ENCODE measurements at places on chromosomes 7 and 10.

DNA sequence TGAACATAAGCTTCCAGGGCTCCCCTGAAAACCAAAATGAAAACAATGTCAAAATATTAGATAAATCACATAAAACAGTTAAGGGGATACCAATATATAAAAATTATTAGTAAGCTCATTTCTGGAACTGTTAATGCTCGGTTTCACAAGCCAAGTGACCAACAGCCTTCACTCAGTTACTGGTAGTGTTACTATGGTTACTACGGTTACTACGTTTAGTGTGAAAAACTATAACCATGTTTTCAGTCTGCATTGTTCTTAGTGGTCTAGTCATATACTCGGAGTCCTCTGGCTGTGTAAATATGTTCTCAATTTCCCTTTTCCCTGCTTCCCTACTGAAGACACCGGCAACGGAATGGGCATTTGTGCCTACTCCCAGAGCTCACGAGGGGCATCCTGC, 34.8 kb downstream of the HBP1 start:
- no peak for DNase-seq

GRCh38 chr7:107474104-107474521, 4.3 kb downstream of the GPR22 start:
- no peak for DNase-seq

DNA sequence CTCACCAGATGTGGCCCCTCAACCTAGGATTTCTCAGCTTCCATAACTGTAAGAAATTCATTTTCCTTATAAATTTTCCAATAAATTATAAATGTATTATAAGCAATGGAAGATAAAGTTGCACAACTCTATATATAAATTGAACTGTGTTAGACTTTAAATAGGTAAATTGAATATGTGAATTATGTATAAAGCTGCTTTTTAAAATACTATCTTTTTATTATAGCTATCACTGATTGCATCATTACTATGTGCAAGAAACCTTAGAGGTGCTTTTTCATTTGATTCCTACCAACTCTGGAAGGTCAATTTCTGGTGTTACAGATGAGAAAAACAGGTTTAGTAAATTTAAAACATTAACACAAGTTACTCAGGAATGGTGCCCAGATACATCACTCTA, 8.4 kb downstream of the MTERF1 start:
- DNase-seq = no peak

GRCh38 chr10:79409726-79410085, 35.7 kb downstream of the ZCCHC24 start:
- no peak for DNase-seq

GRCh38 chr7:42548816-42549611, 312.0 kb upstream of the GLI3 start:
- no peak for DNase-seq

DNA sequence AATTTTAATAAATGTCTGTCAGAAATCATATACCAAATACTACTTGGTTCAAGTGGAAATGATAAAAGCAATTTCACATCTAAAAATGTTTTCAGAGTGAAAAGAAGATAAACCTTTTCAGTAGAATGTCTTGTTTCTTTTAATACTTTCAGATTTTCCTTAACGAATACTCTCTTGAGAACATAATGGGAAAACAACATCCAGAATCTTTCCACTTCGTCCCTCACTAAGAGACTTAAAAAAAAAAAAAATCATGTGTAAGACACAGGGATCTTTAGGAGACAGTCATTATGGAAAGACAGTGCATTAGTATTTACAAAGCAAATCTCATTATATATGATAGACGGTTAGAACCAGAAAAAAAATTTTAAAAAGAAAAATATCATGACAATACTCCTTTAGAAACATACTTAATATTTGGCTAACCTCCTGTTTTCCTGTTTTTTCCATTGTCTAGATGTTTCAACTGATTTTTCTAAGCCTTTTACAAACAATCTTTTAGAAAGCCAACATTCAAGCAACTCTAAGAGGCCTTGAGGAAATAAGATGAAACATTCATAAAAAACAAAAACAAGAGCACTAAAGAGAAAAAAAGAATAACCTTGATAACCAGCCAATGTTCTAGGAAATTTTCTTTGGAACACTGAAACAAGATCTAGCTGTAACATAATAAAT, 339.9 kb upstream of the LRRN3 start:
- no peak for DNase-seq

GRCh38 chr7:106524690-106525059, 136.3 kb downstream of the CCDC71L start:
- DNase-seq = no peak

DNA sequence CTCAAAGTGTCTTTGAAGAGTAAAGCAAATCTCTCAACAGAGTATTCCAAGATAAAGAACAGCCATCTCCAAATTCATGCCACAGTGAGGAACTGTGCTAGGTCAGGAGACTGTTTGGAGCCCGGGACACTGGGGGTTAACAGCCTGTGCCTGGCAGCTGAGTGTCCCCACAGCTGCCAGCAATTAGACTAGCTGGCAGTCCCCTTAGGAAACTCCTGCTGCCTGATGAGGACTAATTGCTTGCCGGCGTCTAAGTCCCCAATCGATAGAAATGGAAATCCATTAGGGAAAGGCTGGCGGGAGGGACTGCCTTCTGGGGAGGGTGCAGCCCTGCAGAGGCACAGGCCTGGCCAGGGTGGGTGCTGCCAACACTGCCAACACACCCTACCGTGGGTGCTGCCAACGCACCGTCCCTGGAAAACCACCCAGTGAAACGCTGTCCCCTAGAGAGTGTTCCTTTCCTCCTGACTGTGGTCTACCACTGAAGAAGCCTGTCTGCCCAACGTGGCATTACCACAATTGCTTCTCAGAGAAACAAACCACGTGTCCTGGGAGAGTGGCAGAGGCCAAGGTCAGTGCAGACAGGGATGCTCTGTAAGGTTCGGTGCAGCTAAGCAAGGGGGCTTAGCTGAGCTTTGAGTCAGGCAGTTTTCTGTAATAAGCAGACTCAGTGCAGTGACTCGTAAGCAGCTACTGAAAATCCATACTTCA, 60.8 kb downstream of the XRCC2 start:
- DNase-seq = no peak

DNA sequence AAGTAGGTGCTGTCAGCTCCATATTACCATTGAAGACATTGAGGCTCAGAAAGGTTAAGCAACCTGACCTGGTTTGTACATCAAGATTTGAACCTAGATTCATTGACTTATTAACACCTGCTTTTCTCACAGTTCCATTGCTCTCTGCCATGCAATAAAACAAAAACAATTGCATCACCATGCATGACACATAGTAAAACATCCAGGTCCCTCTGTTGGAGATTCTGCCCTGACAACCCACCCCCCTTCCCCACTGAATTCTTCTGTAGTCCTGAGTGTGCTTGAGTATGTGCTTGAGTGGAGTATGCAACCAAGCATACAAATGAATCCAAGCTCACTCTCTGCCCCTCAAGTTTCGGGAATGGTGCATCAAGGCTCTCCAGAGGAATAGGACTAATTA, 6.0 kb upstream of the LMBR1 start:
- DNase-seq = no peak

GRCh38 chr10:118710487-118710886, 44.3 kb downstream of the CACUL1 start:
- no peak for DNase-seq

- no peak for DNase-seq
Measured at GRCh38 chr7:37738321-37738720, 54.8 kb downstream of the GPR141 start.

DNA sequence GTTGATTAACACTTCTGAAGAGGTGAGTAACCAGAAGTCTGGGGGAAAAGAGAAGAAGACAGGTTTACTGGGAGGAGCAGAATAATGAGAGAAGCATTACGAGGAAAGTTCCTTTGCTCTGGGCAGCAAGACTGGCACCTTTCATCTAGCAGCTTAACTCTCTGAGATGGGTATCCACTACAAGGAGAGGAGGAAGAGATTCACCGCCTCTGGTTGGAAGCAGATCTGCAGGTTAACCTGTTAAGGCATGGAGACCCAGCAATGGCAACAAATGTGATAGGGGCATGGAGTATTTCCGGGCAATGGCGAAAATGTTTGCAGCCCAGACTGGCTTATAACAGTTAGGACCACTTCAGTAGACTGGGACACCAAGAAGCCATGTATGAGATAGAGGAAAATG, 162.2 kb downstream of the TFEC start:
- no peak for DNase-seq

DNA sequence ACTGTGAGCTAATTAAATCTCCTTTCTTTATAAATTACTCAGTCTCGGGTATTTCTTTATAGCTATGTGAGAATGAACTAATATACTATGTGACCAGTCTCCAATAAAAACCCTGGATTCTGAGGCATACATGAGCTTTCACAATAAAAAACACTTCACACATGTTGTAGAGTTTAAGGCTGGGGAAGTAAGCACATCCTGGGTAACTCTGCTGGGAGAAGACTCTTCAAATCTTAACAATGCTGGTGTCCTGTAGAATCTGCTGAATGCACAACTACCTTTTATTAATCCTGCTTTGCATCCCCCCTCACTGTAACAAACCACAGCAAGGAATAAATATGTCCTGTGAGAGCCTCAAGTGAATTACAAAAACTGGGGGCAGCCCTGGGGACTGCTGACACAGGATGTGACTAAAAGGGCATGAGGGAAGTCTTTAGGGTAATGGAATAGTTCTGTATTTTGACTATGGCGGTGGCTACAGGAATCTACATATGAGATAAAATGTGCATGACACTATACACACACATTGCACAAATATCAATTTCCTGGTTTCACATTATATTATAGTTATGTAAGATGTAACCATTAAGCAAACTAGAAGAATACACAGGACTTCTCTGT, 45.1 kb upstream of the KCTD7 start:
- no peak for DNase-seq

- no peak for DNase-seq
Measured at GRCh38 chr7:151387161-151388006, 22.5 kb downstream of the WDR86 start.

DNA sequence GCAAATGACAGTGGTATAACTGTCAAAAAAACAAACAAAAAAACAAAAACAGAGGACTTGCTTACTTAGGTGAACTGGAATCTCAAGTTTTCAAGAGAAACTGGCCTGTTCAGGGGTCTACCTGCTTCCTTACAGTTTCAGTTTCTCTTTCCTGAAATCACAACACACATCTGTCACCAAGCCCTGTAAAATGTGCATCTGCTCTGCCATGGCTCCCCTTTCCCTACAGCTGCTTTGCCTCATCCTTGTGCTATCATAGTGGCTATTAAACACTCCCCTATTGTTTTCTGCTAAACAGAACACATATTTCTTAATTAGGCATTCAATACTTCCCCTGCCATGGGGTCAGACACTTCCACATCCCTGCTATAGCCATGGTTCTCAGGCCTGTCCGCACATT, 37.6 kb downstream of the CPED1 start:
- DNase-seq = no peak

DNA sequence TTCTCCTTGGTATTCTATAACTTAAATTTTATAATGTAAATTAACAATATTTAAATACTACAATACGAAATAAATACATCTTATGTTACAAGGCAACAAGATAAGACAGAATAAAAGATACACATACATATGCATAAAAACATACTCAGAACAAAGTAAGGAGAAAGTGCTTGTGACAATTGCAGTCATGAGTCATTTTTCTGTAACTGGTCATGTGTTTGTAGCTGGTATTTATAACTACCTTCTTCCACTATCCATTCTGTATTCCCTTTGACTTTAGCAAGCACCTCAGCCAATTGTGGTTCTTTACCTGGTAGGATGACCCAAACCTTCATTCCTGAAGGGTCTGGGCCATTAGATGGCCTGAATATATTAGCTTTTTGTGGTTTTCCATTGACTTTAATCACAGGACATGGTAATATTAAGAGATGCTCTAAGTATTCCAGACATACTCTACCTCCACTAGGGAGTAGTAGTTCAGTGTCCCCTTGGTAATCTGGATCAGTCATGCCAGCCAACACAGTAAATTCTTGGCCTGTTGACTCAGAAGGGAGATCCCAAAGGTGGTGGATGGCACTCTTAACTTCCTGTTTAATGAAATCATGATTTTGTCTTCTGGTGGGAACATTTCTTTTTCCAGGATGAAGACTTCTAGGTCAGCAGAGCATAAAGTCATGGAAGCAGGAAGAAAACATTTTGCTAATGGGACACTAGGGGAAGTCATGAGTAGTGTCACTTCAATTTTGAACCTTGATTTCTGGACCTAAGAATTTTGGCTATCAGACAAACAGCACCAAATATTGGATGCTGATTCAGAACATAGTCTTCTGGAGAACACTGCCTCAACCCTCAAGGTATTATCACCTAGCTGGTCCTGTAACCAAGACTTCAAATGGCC, 733.7 kb upstream of the IGFBP3 start:
- DNase-seq = no peak

DNA sequence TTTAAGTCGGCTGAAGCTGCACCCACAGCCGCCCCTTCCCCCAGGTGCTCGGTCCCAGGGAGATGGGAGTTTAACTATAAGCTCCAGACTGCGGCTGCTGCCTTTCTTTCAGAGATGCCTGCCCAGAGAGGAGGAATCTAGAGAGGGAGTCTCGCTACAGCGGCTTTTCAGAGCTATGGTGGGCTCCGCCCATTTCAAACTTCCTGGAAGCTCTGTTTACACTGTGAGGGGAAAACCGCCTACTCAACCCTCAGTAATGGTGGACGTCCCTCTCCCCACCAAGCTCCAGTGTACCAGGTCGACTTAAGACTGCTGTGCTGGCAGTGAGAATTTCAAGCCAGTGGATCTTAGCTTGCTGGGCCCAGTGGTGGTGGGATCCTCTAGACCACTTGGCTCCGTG, 135.4 kb downstream of the CXCL12 start:
- DNase-seq = no peak

GRCh38 chr7:29209745-29210144, 15.2 kb downstream of the CHN2 start:
- DNase-seq = no peak

GRCh38 chr10:96565774-96566173, 21.0 kb downstream of the TM9SF3 start:
- no peak for DNase-seq

DNA sequence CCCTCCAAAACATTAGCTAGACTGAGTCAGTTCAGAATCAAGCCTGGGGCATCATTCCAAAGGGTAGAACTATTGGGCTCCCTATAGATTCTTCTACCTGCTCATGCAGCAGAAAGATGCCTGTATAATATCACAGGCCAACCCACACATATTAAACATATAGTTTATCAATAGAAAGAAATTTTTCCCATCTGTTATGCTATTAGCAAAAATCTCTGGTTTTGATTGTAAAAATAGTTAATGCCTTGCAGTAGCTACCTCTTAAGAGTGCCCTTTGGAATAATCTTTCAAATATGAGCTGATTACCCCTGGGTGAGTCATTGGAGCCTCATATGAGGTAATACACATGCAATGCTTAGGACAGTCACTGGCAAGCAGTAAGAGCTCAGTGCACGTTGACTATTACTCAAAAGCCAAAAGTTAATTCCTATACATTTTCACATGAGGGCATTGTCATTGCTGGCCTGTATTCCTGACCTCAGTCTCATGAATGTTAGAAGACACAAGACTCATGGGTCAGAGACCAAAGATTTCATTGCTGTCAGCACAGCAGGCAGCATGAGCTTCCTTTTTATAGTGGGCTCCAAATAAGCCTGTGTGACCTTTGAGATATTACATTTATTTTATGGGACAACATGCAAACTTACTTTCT, 180.0 kb downstream of the FGFR2 start:
- no peak for DNase-seq

GRCh38 chr10:24642921-24643678, 80.6 kb downstream of the ARHGAP21 start:
- DNase-seq = no peak

GRCh38 chr10:110113670-110114337, 93.6 kb upstream of the MXI1 start:
- DNase-seq = no peak

- no peak for DNase-seq
Measured at GRCh38 chr10:5196702-5197113, at the start of gene AKR1C4. Gene AKR1C4 (plus strand): TSS chr10:5196837. CDS start chr10:5196868, 31 bp downstream.

Measured in activated T-cell treated with anti-CD3 and anti-CD28 coated beads for 24 hours (primary cell).